Non-pigmented ciliary epithelial cell (primary cell): ENCODE measurements at places on chromosomes 13 and 19.

DNA sequence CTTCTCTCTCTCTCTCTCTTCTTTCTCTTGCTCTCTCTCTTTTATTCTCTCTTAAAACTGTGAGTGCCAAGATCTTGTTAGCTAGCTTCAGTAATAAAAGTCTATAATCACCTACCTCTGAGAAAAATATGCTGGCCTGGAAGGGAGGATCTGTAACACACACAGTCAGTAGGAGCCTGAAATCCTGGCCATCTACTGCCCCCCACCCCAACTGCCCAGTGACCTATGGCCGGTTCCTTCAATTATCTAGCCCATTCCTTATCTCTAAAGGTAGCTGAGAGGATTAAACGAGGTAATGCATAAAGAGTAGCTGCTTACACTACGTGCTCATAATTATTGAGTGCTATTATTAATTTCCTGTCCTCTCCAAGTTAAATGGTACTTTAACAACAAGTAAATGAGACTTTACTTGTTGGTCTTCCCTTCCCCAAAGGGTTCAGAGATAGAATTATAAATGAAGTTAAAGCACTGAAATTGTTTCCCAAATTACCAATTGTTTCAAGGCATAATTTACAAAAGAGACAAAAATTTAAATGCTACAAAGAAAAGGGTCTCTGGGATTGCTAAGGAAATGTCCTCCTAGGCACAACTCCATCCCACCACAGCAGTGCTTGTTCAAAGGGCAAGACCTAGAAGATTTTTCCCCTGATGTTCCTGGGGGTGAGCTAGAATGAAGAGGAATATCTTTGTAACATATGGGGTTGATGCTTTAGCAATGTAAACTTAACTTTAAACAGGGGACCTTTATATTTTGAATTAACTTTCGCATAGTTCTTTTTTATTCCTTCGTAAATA lies 1.8 kb downstream of the LCP1 start:
- DNase-seq: no peak

- DNase-seq: peak; percentile 65
Observed at GRCh38 chr13:97274829-97275649, 52.9 kb downstream of the MBNL2 start.

- no peak for DNase-seq
Observed at GRCh38 chr19:29833614-29834261, 21.9 kb downstream of the CCNE1 start.

DNA sequence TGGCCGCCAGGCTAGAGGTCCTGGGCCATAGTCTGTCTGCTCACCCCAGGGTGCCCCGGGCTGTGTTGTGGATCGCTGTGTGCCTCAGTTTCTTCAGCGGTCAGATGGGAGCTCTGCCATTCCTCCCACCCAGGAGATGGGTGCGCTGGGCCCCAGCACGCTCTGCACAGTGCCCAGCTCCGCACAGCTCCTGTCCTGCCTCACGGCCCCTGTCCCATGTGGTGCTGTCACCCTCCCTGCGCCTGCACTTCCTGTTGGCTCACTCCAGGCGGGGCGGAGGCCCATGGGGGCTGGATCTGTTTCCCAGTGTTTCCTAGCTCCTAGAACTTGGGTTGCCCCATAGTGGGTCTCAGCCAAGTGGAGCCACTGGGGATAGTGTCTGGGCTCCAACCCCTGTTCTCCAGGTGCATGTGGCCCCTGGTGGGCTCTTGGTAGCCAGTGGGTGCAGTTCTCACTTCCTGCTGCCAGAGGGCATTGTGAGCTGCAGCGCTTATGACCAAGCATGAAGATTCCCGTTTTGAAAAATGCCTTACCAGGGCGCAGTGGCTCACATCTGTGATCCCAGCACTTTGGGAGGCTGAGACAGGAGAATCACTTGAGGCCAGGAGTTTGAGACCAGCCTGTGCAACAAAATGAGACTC lies 69.8 kb downstream of the KDM4B start:
- no peak for DNase-seq

- no peak for DNase-seq
Observed at GRCh38 chr13:102141625-102142472, 260.0 kb downstream of the FGF14 start.
